ENCODE measurements at places on chromosomes 12 and 14. TPM values are rescaled to one million over a fixed set of nuclear protein-coding genes. Genes with fewer than 3 reads are reported as not detected.

Gene LRP10
- 25.1 TPM for total RNA-seq

Gene TAS2R46
- total RNA-seq: 4.7 TPM

Gene CRIP2
- 18.1 TPM for total RNA-seq

Gene PRKD1
- 12.8 TPM for total RNA-seq

Gene RFLNA
- not detected for total RNA-seq

Gene TCL1B
- not detected for total RNA-seq

Gene NELL2
- 0.28 TPM for total RNA-seq

Gene SLC5A8
- not detected for total RNA-seq

Gene CEP290
- 17.5 TPM for total RNA-seq

Gene IAPP
- not detected for total RNA-seq

Gene MOK
- total RNA-seq: 24.4 TPM

Gene MMP14
- total RNA-seq: 156 TPM

Gene OR6C68
- not detected for total RNA-seq

Gene TMEM119
- 8.1 TPM for total RNA-seq

Data from IMR-90 (cell line).